Fibroblast of the conjunctiva (primary cell): ENCODE measurements at places on chromosomes 1 and 21.
A peak's percentile ranks its signal among the peaks of the same experiment; 100 is the strongest.

GRCh38 chr1:176119549-176119948 is 87.5 kb downstream of the COP1 start:
- no peak for DNase-seq

DNA sequence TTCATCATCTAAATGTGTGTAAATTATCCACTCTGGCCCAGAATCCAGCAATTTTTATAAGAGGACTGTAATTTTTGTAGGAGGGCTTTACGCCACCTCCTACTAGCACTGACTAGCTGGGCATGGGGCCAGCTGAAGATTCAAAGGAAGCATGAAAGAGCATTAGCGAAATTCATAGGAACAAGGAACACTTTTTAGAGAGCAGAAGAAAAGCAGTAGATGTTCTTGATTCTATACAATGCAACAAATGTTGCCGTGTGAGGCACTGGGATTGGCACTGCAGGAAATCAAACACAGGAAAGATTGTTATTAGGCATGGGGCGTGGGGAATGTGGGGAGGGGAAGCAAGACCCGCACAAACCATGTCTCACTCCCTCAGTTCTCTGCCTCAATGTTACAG is 58.4 kb upstream of the PARP1 start:
- DNase-seq, result no peak

GRCh38 chr1:2108213-2108876 is 58.1 kb downstream of the PRKCZ start:
- no peak for DNase-seq

- no peak for DNase-seq
Measured at GRCh38 chr1:243827206-243827605, 22.8 kb downstream of the AKT3 start.

DNA sequence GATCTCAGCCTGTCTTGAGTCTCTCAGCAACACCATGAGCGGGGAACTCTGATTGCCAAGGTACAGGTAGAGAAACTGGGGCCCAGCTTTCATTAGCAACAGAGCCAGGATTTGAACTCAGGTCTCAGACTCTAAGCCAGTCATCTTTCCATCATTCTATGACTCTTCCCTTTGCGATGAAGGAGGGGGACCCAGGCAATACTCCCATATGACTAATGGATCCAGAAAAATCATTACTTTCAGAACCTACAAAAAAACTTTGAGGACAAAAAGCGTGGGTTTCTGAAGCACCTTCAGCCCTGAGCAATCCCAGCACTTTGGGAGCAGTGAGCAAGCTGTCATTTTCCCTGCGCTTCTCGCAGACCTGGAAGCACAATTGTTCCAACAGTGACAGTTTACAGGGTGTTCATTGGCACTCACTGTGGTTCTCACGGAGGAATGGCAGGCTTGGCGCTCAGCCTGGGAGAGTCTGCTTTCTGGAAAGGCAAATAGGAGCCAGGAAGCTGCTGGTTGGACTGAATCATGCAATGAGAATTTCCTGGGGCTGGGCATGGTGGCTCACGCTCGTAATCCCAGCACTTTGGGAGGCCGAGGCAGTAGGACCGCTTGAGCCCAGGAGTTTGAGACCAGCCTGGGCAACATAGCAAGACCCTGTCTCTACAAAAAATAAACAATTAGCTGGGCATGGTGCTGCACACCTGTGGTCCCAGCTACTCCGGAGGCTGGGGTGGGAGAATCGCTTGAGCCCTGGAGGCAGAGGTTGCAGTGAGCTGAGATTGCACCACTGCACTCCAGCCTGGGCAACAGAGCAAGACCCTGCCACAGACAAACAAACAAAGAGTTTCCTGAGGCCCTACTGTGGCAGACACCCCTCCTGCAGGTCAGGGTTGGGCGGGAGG is 40.1 kb downstream of the SLC2A7 start:
- peak; percentile 67 for DNase-seq

DNA sequence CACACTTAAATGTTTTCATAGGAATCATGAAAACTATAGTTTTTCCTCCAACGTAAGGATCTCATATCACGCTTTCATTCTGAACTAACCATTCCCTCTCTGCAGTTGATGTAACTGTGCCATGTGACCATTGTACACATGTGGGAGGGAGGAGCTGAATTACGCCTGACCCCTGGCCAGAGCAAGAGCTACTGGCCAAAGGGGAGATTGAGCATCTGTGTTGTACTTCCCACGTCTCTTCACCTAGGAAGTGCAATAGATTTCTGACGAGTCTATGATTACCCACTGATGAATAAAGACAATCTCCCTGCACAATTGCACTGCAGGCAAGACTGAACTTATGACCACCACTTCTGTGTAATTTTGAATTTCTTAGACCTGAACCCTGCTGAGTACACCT is 24.0 kb downstream of the PTPRC start:
- no peak for DNase-seq

DNA sequence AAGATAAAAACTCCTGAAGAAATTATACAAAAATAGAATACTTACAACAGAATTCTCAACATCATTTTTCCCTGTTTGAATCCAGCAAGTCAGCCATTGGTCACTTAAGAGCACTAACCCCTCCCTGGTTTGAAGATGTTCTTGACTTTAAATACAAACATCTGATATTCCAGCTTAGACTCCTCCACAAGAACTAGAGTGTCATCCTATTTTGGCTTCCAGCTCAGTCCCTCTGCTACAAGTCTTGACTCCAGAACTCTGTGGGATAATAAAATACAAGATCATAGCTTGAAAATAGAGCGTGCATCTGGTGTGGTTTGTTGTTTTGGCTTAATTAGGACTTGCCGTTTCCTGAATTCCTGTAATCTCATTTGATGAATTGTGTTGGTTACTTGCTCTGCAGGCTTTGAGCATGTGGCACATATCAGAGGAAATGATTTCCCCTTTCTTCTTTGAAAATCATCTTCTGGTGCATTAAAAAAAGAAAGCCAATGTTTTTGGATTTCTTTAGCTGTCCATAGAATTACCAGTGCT is 63.7 kb upstream of the DPT start:
- DNase-seq, result no peak

GRCh38 chr1:68497358-68497698 is 446 bp upstream of the DEPDC1 start:
- no peak for DNase-seq

DNA sequence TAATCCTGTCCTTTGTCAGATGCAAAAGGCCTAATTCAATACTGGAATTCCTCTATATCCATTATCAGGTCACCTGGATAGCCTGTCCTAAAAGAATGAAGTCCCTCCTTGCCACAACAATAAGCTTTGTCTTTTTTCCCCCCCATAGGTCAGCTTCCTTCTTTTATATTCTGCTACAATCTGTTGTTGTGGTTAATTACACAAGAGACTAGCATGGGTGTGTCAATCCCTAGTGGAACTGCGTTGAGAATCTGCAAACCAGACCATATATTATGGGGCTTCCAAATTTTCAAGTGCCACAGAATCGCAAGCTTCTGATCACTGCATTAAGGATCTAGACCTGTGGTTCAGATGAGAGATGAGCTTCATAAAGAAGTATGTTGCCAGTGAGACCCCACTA is 349.6 kb downstream of the SMYD3 start:
- no peak for DNase-seq
